ENCODE measurements at places on chromosomes 6 and 20. TPM values are rescaled to one million over a fixed set of nuclear protein-coding genes. Genes with fewer than 3 reads are reported as not detected.

Gene LCA5
- polyA plus RNA-seq: 11.0 TPM

Gene RAB32
- polyA plus RNA-seq: 25.4 TPM

Gene LHFPL5
- polyA plus RNA-seq: not detected

Gene MTG2
- polyA plus RNA-seq: 38.3 TPM

Gene LRRC73
- polyA plus RNA-seq: 1.2 TPM

Gene GFRA4
- 0.17 TPM for polyA plus RNA-seq

Gene LINC00237
- not detected for polyA plus RNA-seq

Gene SYNDIG1
- 6.5 TPM for polyA plus RNA-seq

Gene FHL5
- 0.27 TPM for polyA plus RNA-seq

All from left kidney (tissue), 8 donors.